ENCODE measurements at places on chromosomes 7 and 10. TPM values are rescaled to one million over a fixed set of nuclear protein-coding genes. Genes with fewer than 3 reads are reported as not detected.

The TSPAN13 gene
- polyA plus RNA-seq = 187 TPM

GRCh38 chr7:102888561-102889233 lies 24.1 kb upstream of the LRRC17 start:
- no peak overlapping the region for H3K27ac ChIP-seq
- DNase-seq = no peak
- no peaks in the 10 kb centered on the region for H3K27me3 ChIP-seq

GRCh38 chr10:100021322-100021721 lies 11.6 kb upstream of the DNMBP start:
- H3K27ac ChIP-seq = peak overlapping the region; percentile 59
- DNase-seq = no peak
- H3K27me3 ChIP-seq = no peaks in the 10 kb centered on the region
- H3K4me1 ChIP-seq = peaks cover 12% of the 10 kb centered on the region
- no peak overlapping the region for H3K4me3 ChIP-seq

- no peaks in the 10 kb centered on the region for H3K27me3 ChIP-seq
- H3K36me3 ChIP-seq = no peaks in the 10 kb centered on the region
- peak overlapping the region; percentile 96 for H3K27ac ChIP-seq
Measured at GRCh38 chr10:62632071-62632809, 172.3 kb upstream of the ADO start.

DNA sequence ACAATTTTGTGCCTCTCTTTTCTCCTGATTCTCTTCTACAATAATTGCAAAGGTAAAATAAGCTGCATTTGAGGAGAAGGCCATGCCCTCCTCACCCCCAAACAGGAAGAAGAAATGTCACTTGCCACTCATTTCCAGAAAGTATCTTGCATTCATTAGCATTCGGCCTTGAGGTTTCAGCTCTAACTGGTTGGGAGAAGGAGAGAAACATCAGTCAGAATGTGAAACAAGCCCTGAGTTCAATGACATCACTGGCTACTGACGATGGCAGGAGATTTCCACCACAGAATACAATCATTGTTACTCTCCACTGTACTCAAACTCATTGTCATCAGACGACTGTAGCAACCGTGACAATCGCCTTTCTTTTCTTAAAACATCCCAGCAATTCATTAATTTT lies 72.8 kb downstream of the PRKCQ start:
- no peak overlapping the region for H3K27ac ChIP-seq
- no peak for DNase-seq
- H3K4me3 ChIP-seq = no peak overlapping the region

Data from naive B cell (primary cell).